OCI-M1 (cell line): ENCODE measurements at places on chromosomes 13 and 19.

DNA sequence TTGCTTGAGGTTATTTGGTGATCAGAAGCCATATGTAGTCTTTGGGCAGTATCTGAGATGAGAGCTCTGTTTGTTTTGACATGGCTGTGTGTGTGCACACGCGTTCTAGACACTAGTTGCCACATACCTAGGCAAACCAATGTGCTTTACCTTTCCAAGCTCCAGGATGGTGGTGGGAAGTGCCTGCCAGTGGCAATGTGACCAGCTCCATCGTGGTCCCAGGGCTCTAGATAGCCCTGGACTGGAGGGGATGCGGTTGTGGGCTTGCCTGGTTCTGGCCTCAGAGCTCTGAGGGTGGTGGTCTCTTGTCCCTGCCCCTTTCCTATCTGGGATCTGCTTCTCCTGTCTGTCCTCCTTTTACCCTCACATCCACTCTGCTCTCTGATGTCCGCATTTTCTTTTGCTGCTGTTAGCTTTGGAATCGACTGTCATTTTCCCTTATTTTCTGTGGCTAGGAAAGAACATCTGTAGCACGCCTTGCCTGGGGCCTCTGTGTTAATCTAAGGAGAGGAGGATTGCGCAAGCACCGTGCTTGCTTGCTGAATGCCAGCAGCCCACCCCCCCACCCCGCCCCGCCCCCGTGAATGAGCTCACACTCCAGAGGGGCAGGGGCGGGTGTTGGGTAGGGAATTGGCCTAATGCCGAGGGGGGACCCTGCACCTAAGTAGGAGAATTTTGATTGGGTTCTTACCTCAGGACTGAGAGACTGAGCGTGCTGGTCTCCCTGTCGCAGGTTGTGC, 89.5 kb downstream of the ARHGEF7 start:
- DNase-seq, result peak; percentile 39

DNA sequence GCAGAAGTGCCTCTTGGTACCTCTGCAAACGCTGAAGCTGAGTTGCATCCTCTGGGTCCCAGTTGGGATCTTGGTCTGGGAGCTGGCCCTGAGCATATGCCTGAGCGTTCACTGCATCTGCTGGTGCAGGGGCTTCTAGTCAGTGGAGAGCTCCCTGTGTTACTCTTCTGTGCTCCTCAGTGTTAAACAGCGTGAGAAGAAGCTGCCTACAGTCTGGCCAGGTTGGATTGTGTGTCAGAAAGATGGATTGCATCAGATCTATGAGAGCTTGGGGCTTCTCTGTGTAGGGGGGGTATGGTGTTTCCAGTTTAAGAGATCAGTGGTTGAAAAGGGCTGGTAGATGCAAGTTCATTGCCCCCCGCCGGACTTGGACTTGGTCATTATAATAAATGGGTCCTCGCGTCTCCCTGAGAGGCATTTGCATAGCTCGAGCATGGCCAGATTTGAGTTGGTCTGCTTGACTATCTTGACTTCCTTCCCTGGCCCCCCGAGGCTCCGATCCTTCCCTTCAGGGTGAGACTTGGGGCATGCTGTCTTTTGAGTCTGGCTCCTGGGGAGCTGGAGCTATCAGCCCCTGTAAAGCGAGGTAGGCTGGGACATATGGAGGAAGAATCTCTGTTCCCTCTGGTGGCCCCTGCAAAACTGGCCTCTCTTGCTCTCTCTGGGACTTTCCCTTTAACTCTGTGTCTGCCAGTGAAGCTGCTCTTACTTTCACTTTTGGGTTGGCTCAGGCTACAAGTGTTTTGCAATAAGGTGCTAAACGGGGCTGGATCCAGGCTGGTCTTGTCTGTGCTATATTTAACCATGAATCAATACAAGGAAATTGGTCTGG, 52.9 kb downstream of the OR10H4 start:
- DNase-seq, result peak; percentile 80

GRCh38 chr13:105518086-105518485, 1017.4 kb downstream of the EFNB2 start:
- no peak for DNase-seq

DNA sequence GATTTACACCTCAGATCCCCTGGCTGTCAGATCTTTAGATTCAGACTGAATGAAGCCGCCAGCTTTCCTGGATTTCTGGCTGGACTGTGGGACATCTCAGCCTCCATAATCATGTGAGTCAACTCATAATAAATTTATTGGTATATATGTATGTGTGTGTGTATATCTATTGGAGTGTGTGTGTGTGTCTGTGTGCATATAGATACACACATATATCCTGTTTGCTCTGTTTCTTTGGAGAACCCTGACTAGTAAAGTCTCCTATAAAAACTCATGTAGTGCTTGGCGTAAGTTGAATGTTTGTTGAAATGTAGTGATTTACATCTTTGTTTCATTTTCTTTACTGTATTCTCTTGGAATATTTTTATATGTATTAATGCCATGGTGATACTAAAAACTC, 499.5 kb upstream of the KLF12 start:
- DNase-seq, result no peak

DNA sequence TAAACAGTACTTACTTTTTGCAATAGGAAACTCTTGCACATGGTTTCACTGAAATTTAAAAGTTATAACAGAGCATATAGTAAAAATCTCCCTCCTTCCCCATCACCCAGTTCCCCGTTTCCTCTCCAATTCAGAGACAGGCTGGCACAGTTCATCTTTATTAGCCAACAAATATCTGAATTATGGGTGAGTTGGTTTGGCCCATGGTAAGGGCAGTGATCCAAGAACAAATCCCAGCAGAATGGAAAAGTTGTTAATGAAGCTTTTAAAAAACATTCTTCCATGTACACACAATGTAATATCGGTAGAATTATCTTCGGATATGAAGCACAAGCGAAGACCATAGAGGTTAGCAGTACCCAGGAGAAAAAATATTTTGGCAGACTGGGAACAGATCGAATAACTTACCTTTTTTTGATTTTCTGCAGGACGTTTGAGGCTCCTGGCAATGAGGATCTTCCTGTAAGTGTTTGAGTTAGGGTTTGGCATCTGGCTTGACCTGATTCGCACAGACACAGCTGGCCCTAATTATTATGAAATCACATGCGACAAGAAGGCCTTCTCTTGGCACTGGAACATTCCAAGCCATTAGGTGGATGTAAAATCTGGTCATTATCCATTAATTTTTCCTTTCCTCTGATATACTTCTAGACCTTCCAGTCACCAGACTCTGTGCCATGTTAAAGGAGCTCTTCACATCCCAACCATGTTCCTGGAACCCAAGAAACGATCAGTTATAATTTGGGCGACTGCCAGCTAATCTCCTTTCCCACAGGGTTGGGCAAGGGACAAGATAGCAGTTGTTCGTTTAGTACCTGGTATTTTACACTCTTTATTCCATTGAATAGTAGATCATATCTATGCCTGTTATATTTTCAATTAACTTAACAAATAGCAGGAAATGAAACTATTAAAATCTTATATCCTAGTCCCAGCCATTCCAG, 139.4 kb upstream of the TSC22D1 start:
- peak; percentile 34 for DNase-seq

- DNase-seq, result peak; percentile 71
These were observed 1.4 kb downstream of the RASA3 start for GRCh38 chr13:114130837-114131582.

- DNase-seq, result no peak
These were observed 26.3 kb upstream of the KL start for GRCh38 chr13:32989942-32990341.

DNA sequence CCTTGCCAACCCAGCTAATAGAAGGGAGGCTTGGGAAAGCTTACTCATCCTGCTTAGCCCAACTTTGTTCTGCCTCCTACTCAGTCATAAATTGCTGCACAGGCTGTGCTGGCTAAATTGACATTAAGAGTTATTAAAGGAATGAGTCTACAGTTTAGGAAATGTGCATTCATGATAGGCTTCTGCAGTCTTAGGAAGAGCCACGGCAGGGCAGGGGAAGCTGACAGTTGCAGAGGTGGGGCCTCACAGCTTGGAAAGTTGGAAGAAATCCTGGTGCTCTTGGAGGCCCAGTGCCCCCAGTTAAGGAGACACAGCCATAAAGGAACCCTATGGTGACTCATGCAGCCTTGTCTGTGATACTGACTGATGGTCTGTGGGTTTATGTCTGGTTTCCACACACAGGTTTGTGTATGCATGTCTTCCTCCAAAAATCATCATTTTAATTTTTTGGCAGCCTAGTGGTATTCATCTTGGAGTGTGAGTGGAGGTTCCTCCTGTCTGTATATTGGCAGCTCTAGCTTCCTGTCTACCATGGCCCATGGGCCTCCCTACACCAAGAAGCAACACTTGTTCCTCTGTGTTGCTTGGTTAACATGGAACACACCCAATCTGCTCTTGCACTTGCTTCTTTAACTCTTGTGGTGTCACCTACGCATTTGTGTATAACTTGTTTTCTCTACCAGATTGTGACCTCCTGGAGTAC, 135.0 kb upstream of the KL start:
- DNase-seq, result no peak

GRCh38 chr13:101473458-101473857, 21.0 kb downstream of the ITGBL1 start:
- DNase-seq, result no peak

DNA sequence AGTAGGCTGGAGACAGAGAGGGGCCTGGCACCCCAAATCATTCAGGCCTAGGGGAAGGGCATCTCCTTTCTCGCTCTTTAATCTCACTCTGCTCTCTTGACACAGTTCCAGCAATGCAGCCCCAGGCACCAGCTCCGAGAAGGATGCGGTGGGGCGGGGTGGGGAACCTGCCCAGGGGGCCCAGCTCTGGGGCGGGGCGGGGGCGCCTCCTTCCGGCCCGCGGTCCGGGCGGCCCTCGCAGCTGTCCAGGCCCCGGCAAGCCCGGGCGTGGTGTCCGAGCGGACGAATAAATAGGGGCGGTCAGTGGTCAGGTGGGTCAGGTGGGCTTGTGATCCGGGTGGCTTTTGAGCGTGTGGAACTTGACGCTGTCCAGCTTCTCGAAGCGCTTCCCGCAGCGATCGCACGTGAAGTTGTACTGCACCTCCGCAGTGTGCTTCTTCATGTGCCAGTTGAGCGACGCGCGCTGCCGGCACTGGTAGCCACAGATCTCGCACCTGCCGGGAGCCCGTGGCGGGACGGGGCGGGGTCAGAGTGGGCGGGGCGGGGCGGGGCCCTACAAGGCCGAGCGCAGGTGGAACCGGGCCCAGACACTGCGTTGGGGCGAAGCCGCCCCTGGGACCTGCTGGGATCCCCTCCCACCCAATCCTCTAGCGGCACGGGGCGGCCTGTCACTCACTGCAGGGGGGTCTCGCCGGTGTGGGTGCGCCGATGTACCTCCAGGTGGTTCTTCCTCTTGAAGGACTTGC, 2.7 kb upstream of the ELAVL3 start:
- DNase-seq, result no peak

DNA sequence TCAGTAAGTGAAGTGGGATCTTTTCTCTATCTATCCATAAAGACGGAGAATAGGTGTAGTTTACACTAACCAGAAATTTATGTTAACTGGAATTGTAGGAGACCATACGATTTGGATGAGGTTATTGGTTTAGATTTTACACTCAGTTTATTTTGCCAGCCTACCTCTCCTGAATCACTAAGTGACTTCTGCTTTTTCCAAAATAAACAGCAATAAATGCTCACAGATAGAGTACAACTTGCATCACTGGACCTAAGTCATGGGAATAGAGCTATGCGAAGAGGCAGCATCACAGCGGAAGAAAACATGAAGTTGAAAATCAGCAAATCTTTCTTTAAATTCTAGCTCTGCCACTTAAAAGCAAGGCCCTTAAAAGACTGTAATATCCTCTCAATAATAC, 781.0 kb downstream of the LIG4 start:
- no peak for DNase-seq

- no peak for DNase-seq
These were observed 3.0 kb downstream of the MARK4 start for GRCh38 chr19:45254044-45254531.

DNA sequence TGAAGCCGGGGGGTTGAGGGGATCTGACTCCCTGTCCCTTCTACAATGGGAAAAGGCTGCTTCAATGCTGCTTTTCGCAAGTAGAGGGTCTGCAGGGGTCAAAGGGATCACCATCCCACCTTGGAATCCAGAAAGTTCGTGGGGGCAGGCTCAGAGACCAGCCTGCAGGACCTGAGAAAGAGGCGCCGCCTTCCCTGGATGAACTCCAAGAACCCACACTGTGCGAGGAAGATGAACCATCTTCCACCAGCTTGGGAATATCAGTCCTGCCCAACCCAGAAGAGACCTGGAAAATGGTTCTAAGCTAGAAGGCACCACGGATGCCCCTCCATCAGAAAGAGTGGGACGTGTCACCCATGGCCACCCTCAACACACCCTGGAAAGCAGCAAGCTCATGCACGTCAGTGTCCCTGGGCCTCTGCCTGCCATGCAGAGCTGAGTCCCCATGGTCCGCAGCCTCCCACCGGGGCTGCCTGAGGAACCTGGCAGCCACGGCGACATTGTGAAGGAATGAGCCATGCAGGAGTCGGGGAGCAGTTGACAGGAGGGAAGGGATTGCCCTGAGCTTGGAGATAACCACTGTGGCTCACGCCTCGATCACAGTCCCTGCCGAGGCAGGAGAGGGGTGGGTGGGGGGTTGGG, 14.6 kb downstream of the RAB3D start:
- DNase-seq, result no peak

DNA sequence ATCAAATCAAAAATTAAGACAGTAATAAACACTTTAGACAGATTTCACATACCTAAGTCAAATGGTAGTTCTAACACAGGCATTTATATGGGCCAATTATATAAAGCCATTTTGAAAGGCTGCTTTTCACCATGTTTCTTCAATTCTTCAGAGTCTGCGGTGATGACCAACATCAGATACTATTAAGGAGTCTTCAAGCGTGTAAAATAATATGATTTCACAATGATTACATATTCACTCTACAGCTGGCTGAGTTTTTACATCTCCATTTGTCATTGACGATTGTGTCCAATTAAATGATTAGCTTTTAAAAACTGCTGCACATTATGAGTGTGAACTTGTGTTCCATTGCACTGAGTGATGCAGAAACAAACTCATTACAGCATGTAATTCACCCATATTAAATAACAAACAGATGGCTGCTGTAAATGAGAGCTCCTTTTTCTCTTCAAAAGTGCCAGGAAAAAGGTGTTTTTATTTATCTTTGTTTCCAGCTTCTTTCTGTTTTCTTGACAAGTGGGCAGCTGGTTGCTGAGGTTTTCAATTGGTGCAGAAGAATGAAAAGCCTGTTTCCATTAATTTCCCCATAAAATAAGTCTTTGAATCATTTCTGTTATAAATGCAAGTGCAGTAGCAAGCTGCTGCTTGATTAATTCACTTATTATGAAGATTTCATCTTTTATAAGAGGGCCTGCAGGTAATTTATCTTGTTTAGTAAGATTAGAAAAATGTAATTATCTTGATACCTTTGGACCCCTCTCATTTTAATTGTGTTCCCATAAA, 676.1 kb upstream of the KLHL1 start:
- no peak for DNase-seq

- no peak for DNase-seq
These were observed 53.8 kb upstream of the LATS2 start for GRCh38 chr13:21115231-21115630.
